ENCODE measurements at places on chromosomes 5 and 9. TPM values are rescaled to one million over a fixed set of nuclear protein-coding genes. Genes with fewer than 3 reads are reported as not detected.

- H3K4me3 ChIP-seq = no peak overlapping the region
- H3K27ac ChIP-seq = no peak overlapping the region
- H3K36me3 ChIP-seq = no peaks in the 10 kb centered on the region
- H3K4me1 ChIP-seq = no peaks in the 10 kb centered on the region
Measured at GRCh38 chr9:114442022-114442421, 54.2 kb upstream of the AKNA start.

GRCh38 chr5:68592351-68592750, 376.8 kb downstream of the PIK3R1 start:
- H3K27ac ChIP-seq = no peak overlapping the region
- no peak for DNase-seq
- H3K27me3 ChIP-seq = no peaks in the 10 kb centered on the region
- no peaks in the 10 kb centered on the region for H3K4me1 ChIP-seq
- no peak overlapping the region for H3K4me3 ChIP-seq

- H3K4me3 ChIP-seq = no peak overlapping the region
- H3K4me1 ChIP-seq = no peaks in the 10 kb centered on the region
- H3K27ac ChIP-seq = no peak overlapping the region
Measured at GRCh38 chr9:132804576-132805295, 73.3 kb downstream of the AK8 start.

DNA sequence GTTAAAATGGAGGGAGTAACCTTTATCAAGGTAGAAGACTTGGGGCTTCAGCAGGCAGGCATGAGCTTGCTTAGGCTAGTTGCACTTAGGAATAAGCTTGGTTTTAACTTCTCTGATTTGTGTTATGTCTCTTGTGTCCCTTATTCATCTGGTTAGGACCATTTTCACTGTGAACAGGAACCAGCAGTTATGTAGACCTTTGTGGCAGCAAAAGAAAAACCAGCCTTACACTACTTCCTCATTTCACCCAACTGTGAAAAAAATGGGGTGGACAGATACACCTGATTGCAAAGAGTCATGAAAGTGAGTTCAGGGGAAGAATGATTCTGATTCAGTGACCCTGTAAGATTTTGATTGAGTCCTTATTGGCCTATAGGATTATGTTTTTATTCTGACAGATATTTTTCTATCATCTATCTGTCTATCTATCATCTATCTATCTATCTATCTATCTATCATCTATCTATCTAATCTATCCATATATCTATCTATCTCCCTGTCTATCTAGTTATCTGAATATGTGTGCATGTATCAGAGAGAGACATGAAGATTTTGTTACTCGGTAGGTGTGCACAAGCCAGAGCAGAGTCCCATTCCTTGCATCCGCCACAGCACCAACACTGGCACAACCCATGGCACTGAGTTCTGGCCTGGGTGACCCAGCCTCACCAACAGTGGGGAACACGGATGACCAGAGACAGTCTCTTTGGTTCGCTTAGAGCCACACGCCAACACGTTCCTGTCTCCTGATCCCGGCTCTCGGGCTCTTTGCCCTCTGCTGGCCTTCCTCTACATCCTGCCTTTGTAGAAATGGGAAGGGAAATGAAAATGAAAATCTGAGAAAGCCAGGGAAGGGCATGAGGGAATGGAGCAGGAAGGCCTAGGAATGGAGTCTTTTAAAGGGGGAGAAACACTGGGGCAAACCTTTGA, 1.3 kb upstream of the ZNF366 start:
- peaks cover 38% of the 10 kb centered on the region for H3K4me1 ChIP-seq
- H3K4me3 ChIP-seq = no peak overlapping the region
- peak overlapping the region; percentile 83 for H3K27ac ChIP-seq
- H3K27me3 ChIP-seq = no peaks in the 10 kb centered on the region
- DNase-seq = no peak
- H3K36me3 ChIP-seq = no peaks in the 10 kb centered on the region

DNA sequence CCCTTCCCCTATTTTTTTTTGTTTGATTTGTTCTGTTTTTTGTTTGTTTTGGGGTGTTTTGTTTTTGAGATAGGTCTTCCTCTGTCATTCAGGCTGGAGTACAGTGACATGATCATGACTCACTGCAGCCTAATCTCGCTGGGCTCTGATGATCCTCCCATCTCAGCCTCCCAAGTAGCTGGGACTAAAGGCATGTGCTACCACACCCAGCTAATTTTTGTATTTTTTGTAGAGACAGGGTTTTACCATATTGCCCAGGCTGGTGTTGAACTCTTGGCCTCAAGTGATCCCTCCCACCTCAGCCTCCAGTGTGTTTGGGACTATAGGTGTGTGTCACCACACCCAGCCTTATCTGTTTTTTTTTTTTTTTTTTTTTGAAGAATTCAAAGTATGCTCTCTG, 605.4 kb downstream of the DNAH5 start:
- no peak for DNase-seq
- H3K36me3 ChIP-seq = no peaks in the 10 kb centered on the region
- H3K4me3 ChIP-seq = no peak overlapping the region

DNA sequence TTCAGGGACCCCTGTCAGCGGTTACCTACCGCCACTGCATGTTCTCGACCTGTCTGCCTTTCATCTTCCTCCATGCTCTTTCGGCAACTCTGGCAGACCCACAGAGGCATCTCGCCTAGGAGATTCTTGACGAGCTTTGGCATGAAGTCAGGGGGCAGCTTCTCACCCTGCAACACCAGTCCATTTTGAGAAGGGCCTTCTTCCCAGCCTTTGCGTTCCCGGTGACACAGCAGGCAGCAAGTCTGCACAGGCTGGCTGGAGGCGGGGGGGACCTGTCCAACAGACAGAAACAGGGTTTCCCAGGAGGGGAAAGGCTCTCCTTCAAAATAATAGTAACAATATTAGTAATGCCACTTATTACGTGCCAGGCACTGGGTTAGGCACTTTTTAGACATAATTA, 15.5 kb downstream of the FAM193B start:
- H3K4me3 ChIP-seq = no peak overlapping the region
- no peak for DNase-seq
- peak overlapping the region; percentile 82 for H3K27ac ChIP-seq
- peaks cover 6% of the 10 kb centered on the region for H3K36me3 ChIP-seq

DNA sequence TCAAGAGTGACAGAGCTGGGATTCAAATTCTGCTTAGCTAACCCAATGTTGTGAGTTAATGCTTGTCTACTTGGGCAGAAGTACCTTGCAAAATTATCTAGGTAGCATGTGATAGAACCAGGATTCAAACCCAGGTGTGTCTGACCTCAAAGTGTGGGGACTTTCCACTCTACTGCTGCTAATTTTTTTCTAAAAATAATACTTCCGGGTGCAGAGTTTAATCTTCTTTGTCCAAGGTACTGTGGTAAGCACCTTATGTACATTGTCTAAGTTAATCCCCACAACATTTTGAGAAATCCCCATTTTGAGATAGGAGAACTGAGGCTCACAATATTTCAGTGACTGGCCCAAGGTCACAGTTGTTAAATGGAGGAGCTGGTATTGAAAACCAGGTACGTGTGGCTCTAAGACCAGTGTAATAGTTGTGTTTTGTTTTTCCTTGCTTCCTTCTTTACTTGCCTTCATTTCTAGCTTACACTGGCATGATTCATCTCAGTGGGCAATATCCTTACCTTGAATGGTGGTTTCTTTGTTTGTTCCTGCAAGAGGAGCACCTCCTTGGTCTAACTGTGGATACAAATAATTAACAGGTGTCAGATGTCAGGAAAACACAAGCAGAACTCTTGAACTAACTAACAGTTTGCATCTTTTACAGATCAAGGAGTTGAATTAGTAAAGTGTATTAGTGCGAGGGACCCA, 7.5 kb downstream of the ALDOB start:
- H3K27ac ChIP-seq = no peak overlapping the region
- no peaks in the 10 kb centered on the region for H3K36me3 ChIP-seq
- no peaks in the 10 kb centered on the region for H3K4me1 ChIP-seq
- no peak for DNase-seq

DNA sequence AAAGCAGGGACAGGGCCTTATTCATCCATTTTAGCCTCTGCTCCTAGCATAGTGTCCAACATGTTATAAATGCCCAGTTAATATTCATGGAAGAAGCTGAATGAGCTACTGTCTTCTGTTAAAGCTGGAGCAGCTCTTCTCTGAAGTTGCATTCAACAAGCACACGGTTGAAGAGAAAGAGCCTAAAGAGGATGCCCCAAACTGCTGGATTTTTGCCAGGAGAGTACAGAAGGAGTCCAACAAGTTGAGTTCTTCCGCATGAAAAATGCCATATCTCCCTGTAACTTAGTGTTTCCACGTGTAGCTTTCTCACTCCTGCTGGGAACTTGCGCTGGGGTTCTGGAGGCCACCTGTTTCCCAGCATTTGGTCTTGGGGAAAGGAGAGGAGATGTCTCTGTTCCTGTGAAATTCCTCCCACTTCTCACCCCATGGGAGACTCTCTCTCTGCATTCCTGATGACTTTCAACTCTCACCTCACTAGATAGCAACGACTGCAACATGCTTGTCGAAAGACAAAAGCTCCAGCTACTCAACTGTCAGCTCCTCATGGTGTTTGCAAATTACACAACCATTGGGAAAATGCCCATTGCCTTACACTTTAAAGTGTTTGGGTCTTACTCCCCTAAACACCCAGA, 122.8 kb downstream of the KIF4B start:
- no peak for DNase-seq
- no peaks in the 10 kb centered on the region for H3K4me1 ChIP-seq
- H3K36me3 ChIP-seq = no peaks in the 10 kb centered on the region
- H3K4me3 ChIP-seq = no peak overlapping the region

- H3K4me3 ChIP-seq = no peak overlapping the region
- H3K36me3 ChIP-seq = no peaks in the 10 kb centered on the region
- H3K27me3 ChIP-seq = no peaks in the 10 kb centered on the region
- no peaks in the 10 kb centered on the region for H3K4me1 ChIP-seq
Measured at GRCh38 chr5:24135536-24135935, 509.2 kb downstream of the CDH10 start.

The SMIM33 gene
- not detected for total RNA-seq

The NDUFS6 gene
- total RNA-seq = 29.8 TPM

The LCN1 gene
- total RNA-seq = not detected

The PCDHA13 gene
- total RNA-seq = 0.21 TPM

The ANKRD31 gene
- not detected for total RNA-seq

Measured in ascending aorta (tissue), 2 donors.